ENCODE measurements at places on chromosomes 1 and 21. TPM values are rescaled to one million over a fixed set of nuclear protein-coding genes. Genes with fewer than 3 reads are reported as not detected.
A peak's percentile ranks its signal among the peaks of the same experiment; 100 is the strongest.

The PARS2 gene
- total RNA-seq, result 1.0 TPM

The B3GALT5 gene
- not detected for total RNA-seq

The SPATA21 gene
- total RNA-seq, result not detected

The LRRC71 gene
- 9.4 TPM for total RNA-seq

The CCDC27 gene
- not detected for total RNA-seq

The DPYD gene
- 106 TPM for total RNA-seq

The SEMA4A gene
- total RNA-seq, result 28.9 TPM

DNA sequence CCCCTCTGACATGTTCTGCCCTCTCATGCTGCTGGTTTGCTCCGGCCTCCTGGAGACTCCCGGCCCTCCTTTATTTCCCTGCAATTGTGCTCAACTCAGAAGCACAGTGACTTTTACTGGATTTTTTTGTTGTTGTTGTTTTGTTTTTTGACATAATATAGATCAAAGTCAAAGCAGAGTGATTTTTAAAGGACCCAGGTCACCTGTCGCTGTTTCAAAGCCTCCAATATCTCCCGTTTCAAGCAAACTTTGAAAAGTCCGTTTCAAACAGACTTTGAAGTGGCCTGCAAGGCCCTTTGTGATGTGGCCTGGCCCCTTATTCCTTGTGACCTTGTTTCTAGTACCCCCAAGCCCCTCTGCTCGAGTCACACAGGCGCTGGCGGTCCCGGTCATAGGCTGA is 58.1 kb downstream of the TBCE start:
- no peak overlapping the region for H3K27ac ChIP-seq
- DNase-seq, result no peak
- H3K4me1 ChIP-seq, result no peaks in the 10 kb centered on the region

- peaks cover 51% of the 10 kb centered on the region for H3K4me1 ChIP-seq
- H3K27me3 ChIP-seq, result no peaks in the 10 kb centered on the region
- H3K4me3 ChIP-seq, result peak overlapping the region; percentile 83
- no peak for DNase-seq
- H3K36me3 ChIP-seq, result peaks cover 3% of the 10 kb centered on the region
Measured at GRCh38 chr1:224430511-224431113, 4.0 kb downstream of the WDR26 start.

DNA sequence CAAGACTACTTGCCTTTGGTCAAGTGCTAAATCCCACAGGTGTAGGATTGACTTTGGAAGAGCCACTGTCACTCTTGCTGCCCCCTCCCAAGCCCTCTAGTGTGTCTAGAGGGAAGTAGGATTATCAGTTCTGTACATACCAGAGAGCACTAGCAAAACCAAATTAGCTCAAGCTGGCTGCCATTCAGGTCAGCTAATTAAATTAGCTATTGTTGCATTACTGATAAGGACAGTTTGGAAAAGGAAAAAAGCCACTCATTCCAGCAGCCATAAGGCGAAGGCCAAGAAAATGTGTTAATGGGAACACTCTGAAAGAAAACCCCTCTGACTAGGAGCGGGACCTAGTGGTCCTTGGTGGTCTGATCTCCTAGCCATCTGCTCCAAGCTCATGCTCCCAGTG is 321.7 kb downstream of the PBX1 start:
- no peaks in the 10 kb centered on the region for H3K4me1 ChIP-seq
- no peak for DNase-seq
- H3K4me3 ChIP-seq, result no peak overlapping the region
- no peak overlapping the region for H3K27ac ChIP-seq

DNA sequence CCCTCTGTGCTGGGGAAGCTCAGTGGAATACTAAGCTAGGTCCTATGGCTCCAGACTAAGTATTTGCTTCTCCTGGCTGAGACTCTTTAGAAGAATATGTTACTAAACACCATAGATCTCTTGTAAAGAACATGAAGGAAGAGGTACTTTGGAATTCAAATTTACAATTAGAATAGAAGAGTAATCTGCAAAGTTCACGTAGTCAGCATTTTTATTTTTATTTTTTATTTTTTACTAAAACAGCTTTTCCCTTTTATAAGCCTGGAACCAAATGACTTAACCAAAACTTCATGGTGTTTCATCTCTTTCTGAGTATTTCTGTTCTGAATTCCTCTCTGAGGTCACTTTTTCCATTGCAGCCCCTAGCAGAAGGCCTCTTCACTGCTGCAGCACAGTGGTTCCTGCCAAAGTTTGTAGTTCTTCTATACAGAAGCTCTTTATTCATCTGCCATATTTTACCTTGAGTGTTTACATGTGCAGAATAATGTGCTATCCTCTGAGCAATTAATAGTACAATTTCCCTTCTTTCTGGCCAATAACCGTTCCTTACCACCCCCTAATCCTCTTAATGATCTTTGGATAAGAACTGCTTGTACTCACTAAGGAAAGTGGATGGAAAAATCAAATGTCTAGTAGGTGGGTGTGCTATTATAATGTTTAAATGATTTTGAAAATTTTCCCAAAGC is 27.2 kb downstream of the TSEN15 start:
- H3K4me3 ChIP-seq, result no peak overlapping the region
- no peaks in the 10 kb centered on the region for H3K36me3 ChIP-seq
- H3K27me3 ChIP-seq, result no peaks in the 10 kb centered on the region
- no peak overlapping the region for H3K27ac ChIP-seq
- peaks cover 5% of the 10 kb centered on the region for H3K4me1 ChIP-seq

DNA sequence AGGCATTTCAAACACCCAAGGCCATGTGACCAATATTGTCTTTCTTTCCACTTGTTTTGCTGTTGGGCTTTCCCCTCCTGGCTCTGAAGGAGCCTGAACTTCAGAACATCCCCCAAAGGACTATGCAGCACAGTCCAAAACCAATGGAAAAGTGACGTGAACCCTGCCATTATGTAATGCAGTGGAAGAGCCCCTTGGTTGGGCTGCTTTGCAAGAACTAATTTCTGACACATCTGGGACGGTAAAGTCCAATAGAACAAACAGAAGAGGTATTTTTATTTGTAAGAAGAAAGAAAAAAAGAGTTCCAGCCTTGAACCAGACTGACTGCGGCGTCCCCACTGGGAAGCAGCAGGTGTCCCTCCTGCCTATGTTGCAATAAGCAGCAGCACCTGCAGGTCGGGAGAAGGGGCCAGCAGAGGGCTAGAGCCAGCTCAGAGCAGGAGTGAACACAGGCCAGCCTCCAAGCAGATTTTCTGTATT is 116.7 kb downstream of the CDC7 start:
- no peak overlapping the region for H3K4me3 ChIP-seq
- no peaks in the 10 kb centered on the region for H3K27me3 ChIP-seq
- H3K36me3 ChIP-seq, result no peaks in the 10 kb centered on the region
- no peak for DNase-seq
- no peaks in the 10 kb centered on the region for H3K4me1 ChIP-seq

GRCh38 chr1:112496290-112496689 is 12.5 kb upstream of the WNT2B start:
- no peaks in the 10 kb centered on the region for H3K27me3 ChIP-seq
- H3K27ac ChIP-seq, result no peak overlapping the region
- H3K4me1 ChIP-seq, result peaks cover 1% of the 10 kb centered on the region
- H3K36me3 ChIP-seq, result no peaks in the 10 kb centered on the region
- no peak for DNase-seq

DNA sequence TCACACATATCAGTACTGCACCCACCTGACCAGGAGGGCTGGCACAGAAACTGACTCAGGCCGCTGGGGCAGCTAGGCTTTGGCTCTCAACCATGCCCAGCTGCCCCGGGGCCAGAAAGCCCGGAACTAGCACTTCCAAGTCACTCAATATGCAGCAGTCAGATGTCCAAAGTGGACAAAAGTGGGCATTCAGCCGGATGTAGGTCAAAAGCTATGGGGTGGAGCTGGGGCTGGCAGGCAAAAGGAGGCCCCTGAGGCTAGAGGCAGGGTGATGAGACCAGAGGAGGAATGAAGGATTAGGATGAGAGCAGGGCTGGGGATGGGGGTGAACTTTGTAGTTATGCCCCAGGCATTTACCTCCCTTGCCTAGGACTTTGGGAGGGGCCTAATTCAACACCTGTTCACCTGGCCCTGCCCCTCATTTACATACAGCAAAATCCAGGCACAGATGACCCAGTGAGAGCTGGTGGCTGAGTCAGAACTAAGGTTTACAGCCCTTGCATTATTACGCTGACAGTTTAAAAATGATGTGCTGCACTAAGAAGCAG is 30.7 kb upstream of the EDN2 start:
- H3K27ac ChIP-seq, result peak overlapping the region; percentile 47
- H3K27me3 ChIP-seq, result no peaks in the 10 kb centered on the region
- H3K36me3 ChIP-seq, result peaks cover 26% of the 10 kb centered on the region
- peaks cover 31% of the 10 kb centered on the region for H3K4me1 ChIP-seq
- DNase-seq, result no peak
- H3K4me3 ChIP-seq, result no peak overlapping the region

DNA sequence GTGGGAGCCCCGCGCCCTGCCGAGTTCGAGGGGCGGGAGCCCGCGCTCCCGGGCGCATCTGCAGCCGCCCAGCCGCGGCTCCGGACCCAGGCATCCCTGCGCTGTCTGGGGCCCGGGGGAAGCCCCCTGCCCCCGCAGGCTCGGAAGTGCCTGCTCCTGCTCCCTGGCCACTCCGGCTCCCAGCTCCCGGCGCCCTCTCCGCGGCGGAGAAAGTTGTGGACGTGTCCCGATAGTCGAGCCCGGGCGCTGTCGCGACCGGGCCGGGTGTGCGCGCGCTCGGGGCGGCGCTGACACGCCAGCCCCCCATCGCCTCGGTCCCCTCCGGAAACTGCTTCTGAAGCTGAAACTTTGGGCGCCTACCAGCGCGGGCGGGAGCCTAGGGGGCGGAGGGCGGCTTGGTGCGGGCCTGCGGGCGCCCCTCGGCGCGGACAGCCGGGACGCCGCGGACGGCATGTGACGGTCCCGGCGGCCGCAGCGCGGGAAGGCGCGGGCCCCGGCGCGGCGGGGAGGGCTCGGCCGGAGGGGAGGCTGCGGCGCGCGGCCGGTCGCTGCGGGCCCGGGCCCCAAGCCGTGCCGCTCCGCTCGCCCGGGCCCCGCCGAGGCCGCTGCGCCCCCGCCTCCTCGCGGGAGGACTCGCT is 515 bp downstream of the MAN1C1 start:
- peaks cover 48% of the 10 kb centered on the region for H3K4me1 ChIP-seq
- peak overlapping the region; percentile 65 for H3K27ac ChIP-seq
- H3K4me3 ChIP-seq, result peak overlapping the region; percentile 96
- DNase-seq, result no peak
- no peaks in the 10 kb centered on the region for H3K27me3 ChIP-seq

DNA sequence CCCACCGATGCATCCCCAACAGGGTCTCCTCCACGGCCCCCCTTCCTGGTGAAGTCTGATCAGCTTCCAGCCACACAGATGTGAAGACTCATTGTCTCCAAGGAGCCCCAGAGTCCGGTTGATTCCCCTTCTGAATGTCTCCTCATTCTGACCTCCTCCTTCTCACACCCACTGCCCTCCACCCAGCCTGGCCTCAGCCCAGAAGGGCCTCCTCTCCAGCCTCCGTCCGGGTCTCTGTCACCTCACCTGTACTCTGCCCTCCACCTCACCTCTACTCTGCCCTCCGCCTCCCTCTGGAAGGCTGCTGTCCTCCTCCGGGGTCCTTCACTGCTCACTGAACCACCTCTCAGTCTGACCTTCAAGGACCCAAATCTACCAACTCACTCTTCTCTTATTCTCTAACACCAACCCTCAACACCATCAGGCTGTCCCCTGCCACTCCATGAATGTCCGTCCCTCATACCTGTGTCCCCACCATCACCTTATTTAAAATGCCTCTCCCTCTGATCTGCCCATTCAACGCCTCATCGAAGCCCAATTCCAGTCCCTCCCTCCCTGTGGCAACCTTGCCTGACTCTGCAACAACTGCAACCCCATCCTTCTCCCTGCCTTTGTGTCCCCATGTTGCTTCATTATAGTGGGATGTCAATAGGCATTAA is 201.2 kb downstream of the TOMM20 start:
- peaks cover 22% of the 10 kb centered on the region for H3K4me1 ChIP-seq
- H3K27me3 ChIP-seq, result no peaks in the 10 kb centered on the region
- DNase-seq, result no peak
- peak overlapping the region; percentile 55 for H3K27ac ChIP-seq
- H3K4me3 ChIP-seq, result peak overlapping the region; percentile 22
- H3K36me3 ChIP-seq, result no peaks in the 10 kb centered on the region

DNA sequence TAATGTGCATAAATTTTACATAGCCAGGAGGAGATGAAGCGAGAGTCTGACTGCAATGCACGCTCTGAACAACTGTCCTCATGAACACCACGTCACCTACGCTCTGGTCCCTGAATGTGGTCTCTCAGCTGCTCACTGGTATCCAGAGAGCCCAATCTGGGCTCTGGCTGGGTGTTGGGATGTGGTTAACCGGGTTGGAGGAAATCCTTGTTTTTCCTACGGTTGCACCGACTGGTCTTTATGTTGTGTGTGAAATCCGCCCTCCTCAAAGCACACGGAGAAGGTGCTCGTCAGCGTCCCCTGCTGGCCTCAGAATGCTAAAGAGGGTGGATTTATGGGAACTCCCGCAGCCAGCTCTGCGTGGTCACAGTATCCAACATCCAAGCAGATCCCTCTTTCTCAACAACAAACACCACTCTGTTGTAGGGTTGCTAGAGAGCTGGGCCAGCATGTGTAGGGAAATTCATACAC is 51.8 kb upstream of the FAM89A start:
- no peaks in the 10 kb centered on the region for H3K27me3 ChIP-seq
- H3K36me3 ChIP-seq, result no peaks in the 10 kb centered on the region
- H3K4me1 ChIP-seq, result no peaks in the 10 kb centered on the region
- H3K4me3 ChIP-seq, result no peak overlapping the region
- H3K27ac ChIP-seq, result no peak overlapping the region

DNA sequence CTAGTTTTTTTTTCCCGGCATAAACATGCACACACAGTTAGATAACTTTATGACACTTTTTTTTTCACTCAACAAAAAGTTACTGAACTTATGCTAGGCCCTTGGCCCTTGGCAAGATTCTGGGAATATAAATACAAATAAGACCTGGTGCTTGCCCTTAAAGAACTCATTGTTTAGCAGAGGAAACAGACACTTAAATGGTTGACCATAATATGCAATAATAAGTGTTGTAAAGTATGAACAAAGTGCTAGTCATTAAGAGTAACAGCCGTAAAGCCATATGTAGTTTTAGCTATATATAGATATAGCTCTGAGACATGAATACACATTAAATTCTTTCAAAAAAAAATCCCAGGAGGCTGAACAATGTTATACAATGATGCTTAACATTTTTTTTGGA is 198.3 kb downstream of the CYYR1 start:
- H3K4me3 ChIP-seq, result no peak overlapping the region
- H3K36me3 ChIP-seq, result no peaks in the 10 kb centered on the region
- no peaks in the 10 kb centered on the region for H3K4me1 ChIP-seq
- no peak for DNase-seq

- no peak overlapping the region for H3K27ac ChIP-seq
- H3K27me3 ChIP-seq, result no peaks in the 10 kb centered on the region
- DNase-seq, result no peak
- H3K4me1 ChIP-seq, result no peaks in the 10 kb centered on the region
- H3K4me3 ChIP-seq, result no peak overlapping the region
Measured at GRCh38 chr1:171345536-171345935, 31.6 kb downstream of the FMO4 start.
